Calu3 (cell line): ENCODE measurements at places on chromosomes 1 and 21. TPM values are rescaled to one million over a fixed set of nuclear protein-coding genes. Genes with fewer than 3 reads are reported as not detected.
A peak's percentile ranks its signal among the peaks of the same experiment; 100 is the strongest.

The GBP2 gene
- total RNA-seq = 29.7 and 37.8 TPM in 2 replicates

The IL24 gene
- not detected in 2 replicates for total RNA-seq

The WNT2B gene
- total RNA-seq = 5.8 and 6.7 TPM in 2 replicates

The C1QA gene
- total RNA-seq = not detected in 2 replicates

The MYBPH gene
- total RNA-seq = not detected in 2 replicates

The SFN gene
- 74.5 and 103 TPM in 2 replicates for total RNA-seq

GRCh38 chr1:19317126-19317910 lies 5.2 kb downstream of the SLC66A1 start:
- H3K36me3 ChIP-seq = peaks cover 13% of the 10 kb centered on the region
- no peak overlapping the region for H3K27ac ChIP-seq
- H3K4me1 ChIP-seq = peaks cover 16% of the 10 kb centered on the region
- no peak for DNase-seq
- H3K4me3 ChIP-seq = no peak overlapping the region
- no peaks in the 10 kb centered on the region for H3K27me3 ChIP-seq

- H3K4me3 ChIP-seq = no peak overlapping the region
- no peaks in the 10 kb centered on the region for H3K27me3 ChIP-seq
- H3K4me1 ChIP-seq = no peaks in the 10 kb centered on the region
- no peak for DNase-seq
- no peak overlapping the region for H3K27ac ChIP-seq
- H3K36me3 ChIP-seq = no peaks in the 10 kb centered on the region
Observed at GRCh38 chr1:247468481-247469140, 10.7 kb upstream of the OR2B11 start.

- no peak overlapping the region for H3K27ac ChIP-seq
- DNase-seq = no peak
- no peak overlapping the region for H3K4me3 ChIP-seq
- no peaks in the 10 kb centered on the region for H3K4me1 ChIP-seq
- H3K27me3 ChIP-seq = no peaks in the 10 kb centered on the region
Observed at GRCh38 chr1:43405219-43405875, 15.6 kb downstream of the SZT2 start.

GRCh38 chr1:28956038-28956464 lies 41.7 kb downstream of the EPB41 start:
- H3K4me1 ChIP-seq = no peaks in the 10 kb centered on the region
- H3K4me3 ChIP-seq = no peak overlapping the region

- no peak overlapping the region for H3K4me3 ChIP-seq
- no peak for DNase-seq
- H3K27me3 ChIP-seq = peaks cover 46% of the 10 kb centered on the region
Observed at GRCh38 chr1:7468248-7468647, 302.8 kb upstream of the VAMP3 start.

DNA sequence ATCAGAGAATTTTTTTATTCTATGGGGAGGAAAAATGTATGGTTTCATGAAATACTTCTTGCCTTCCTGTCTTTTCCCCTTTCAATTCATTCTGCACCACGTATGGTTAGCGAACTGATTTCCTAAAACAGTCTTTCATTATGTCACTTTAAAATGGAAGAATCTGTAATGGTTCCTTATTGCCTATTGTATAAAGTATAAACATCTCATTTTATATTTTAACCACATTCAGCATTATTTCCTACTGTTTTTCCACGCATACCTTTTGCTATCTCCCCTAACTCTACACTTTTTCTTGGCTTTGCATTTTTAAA lies 232.3 kb upstream of the B3GALT2 start:
- H3K27me3 ChIP-seq = no peaks in the 10 kb centered on the region
- H3K4me1 ChIP-seq = peaks cover 34% of the 10 kb centered on the region
- peak overlapping the region; percentile 54 for H3K4me3 ChIP-seq
- DNase-seq = no peak
- no peaks in the 10 kb centered on the region for H3K36me3 ChIP-seq

DNA sequence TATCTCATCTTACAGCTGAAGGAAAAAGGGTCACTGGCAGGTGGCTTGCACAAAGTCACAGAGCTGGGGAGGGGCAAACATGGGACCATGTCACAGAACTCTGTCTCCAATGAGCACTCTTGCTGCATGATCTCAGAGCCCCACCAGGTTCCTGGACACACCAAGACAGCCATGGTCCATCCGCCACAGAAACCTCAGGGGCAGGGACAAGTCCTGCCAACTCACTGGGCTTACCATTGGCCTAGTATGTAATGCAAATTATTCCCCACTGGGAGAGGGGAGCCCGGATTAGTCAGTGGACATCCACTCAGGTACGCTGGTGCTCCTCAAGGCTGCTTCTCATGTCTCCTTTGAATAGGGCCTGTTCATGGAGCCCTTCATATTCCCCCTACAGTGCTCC lies 14.2 kb downstream of the S100A7A start:
- no peaks in the 10 kb centered on the region for H3K4me1 ChIP-seq
- DNase-seq = no peak
- no peak overlapping the region for H3K4me3 ChIP-seq
- H3K27me3 ChIP-seq = peaks cover 100% of the 10 kb centered on the region
- H3K27ac ChIP-seq = no peak overlapping the region
- H3K36me3 ChIP-seq = no peaks in the 10 kb centered on the region

- H3K4me3 ChIP-seq = no peak overlapping the region
- H3K27me3 ChIP-seq = no peaks in the 10 kb centered on the region
- no peak overlapping the region for H3K27ac ChIP-seq
- H3K36me3 ChIP-seq = no peaks in the 10 kb centered on the region
Observed at GRCh38 chr1:247376659-247377058, 39.3 kb upstream of the NLRP3 start.

GRCh38 chr1:40226192-40226591 lies 21.5 kb upstream of the TMCO2 start:
- DNase-seq = no peak
- no peak overlapping the region for H3K27ac ChIP-seq
- H3K4me3 ChIP-seq = no peak overlapping the region

DNA sequence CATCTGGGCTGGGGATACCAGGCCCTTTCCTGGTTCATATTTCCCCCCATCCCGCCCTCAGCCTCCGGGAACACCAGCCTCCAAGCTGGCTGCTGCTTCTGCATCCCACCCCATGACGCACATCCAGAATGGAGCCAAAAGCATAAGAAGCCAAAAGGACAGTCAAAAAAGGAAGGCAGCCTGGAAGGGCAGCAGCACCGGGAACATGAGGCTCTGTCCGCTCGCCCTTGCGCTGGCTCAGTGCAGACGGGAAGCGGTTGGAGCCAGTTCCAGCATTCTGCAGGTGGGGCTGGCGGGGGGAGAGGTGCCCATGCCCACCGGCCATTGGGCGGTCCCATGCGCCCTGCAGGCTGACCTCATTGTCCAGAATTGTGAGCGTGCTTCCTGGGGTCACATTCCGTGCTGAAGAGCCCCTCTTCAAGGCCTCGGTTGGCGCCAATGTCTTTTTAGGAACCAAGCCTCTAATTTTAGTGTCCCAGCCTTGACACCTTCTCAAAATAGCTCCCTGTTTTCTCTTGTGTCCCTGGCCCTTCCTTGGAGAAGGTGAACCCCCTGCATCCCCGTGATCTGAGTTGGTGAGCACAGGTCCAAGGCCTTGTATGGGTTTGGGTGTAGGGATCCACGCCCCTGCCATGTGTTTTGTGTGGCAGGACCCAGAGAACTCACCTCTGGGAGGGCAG lies 28.4 kb upstream of the NPPB start:
- no peaks in the 10 kb centered on the region for H3K36me3 ChIP-seq
- H3K27me3 ChIP-seq = peaks cover 27% of the 10 kb centered on the region
- no peak overlapping the region for H3K27ac ChIP-seq
- no peaks in the 10 kb centered on the region for H3K4me1 ChIP-seq

DNA sequence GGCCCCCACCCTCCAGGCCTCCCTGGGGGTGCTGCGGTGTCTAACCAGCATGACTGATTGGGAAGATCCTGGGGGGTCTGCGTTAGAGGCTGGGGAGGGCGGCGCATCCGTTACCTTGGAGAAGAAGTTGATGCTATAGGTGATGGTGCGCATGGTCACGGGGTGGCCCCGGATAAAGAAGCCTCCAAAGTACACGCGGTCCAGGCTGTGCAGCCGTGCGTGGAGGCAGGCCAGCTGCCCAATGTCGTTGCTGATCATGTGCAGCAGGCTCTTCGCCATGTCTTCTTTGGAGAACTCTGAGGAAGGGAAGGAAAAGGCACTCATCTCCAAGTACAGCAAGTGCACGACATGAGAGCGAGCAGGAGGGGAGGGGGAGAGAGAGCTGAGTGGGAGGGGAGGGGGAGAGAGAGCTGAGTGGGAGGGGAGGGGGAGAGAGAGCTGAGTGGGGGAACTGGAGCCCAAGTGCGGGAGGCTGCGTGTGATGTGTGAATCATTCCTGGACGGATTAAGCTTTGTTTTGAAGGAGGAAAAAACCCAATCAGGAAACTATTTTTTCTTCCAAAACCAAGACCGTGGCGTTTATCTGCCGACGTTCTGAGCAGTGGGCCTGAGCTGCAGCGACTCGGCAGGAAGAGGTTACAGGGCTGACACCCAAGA lies 7.2 kb downstream of the PANK4 start:
- no peak for DNase-seq
- H3K36me3 ChIP-seq = peaks cover 31% of the 10 kb centered on the region
- H3K4me3 ChIP-seq = no peak overlapping the region
- H3K27ac ChIP-seq = no peak overlapping the region

- no peak overlapping the region for H3K27ac ChIP-seq
- no peak for DNase-seq
- peak overlapping the region; percentile 22 for H3K4me3 ChIP-seq
- H3K4me1 ChIP-seq = peaks cover 18% of the 10 kb centered on the region
- no peaks in the 10 kb centered on the region for H3K36me3 ChIP-seq
- H3K27me3 ChIP-seq = no peaks in the 10 kb centered on the region
Observed at GRCh38 chr1:165633614-165634013, 2.6 kb downstream of the MGST3 start.

- H3K4me3 ChIP-seq = no peak overlapping the region
- H3K4me1 ChIP-seq = peaks cover 29% of the 10 kb centered on the region
- peaks cover 19% of the 10 kb centered on the region for H3K36me3 ChIP-seq
- H3K27me3 ChIP-seq = no peaks in the 10 kb centered on the region
- peak overlapping the region; percentile 92 for H3K27ac ChIP-seq
- no peak for DNase-seq
Observed at GRCh38 chr1:66562561-66562960, 28.6 kb downstream of the SGIP1 start.

GRCh38 chr1:82226186-82226505 lies 425.4 kb downstream of the ADGRL2 start:
- H3K27me3 ChIP-seq = no peaks in the 10 kb centered on the region
- no peak for DNase-seq
- no peak overlapping the region for H3K27ac ChIP-seq
- H3K4me3 ChIP-seq = no peak overlapping the region
- peaks cover 27% of the 10 kb centered on the region for H3K4me1 ChIP-seq

GRCh38 chr21:15029077-15029476 lies 35.7 kb downstream of the NRIP1 start:
- DNase-seq = no peak
- H3K36me3 ChIP-seq = peaks cover 13% of the 10 kb centered on the region
- no peaks in the 10 kb centered on the region for H3K27me3 ChIP-seq

GRCh38 chr21:17693801-17694200 lies 81.1 kb upstream of the BTG3 start:
- no peak overlapping the region for H3K27ac ChIP-seq
- no peaks in the 10 kb centered on the region for H3K27me3 ChIP-seq
- peaks cover 15% of the 10 kb centered on the region for H3K4me1 ChIP-seq
- H3K4me3 ChIP-seq = no peak overlapping the region
- peaks cover 5% of the 10 kb centered on the region for H3K36me3 ChIP-seq

DNA sequence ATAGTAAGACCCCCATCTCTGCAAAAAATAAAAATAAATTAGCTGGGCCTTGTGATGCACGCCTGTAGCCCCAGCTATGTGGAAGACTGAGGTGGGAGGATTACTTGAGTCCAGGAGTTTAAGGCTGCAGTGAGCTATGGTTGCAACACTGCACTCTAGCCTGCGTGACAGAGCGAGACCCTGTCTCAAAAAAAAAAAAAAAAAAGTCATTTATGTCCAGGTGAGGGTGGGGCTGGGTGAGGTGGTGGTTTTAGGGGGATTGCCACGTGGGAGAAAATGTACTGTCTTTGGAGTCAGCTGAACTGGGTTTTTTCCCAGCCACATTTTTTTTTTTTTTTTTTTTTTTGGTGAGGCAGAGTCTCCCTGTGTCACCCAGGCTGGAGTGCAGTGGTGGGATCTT lies 6.7 kb downstream of the PIK3CD start:
- peaks cover 42% of the 10 kb centered on the region for H3K27me3 ChIP-seq
- no peaks in the 10 kb centered on the region for H3K4me1 ChIP-seq
- H3K27ac ChIP-seq = no peak overlapping the region
- no peaks in the 10 kb centered on the region for H3K36me3 ChIP-seq
- no peak for DNase-seq

DNA sequence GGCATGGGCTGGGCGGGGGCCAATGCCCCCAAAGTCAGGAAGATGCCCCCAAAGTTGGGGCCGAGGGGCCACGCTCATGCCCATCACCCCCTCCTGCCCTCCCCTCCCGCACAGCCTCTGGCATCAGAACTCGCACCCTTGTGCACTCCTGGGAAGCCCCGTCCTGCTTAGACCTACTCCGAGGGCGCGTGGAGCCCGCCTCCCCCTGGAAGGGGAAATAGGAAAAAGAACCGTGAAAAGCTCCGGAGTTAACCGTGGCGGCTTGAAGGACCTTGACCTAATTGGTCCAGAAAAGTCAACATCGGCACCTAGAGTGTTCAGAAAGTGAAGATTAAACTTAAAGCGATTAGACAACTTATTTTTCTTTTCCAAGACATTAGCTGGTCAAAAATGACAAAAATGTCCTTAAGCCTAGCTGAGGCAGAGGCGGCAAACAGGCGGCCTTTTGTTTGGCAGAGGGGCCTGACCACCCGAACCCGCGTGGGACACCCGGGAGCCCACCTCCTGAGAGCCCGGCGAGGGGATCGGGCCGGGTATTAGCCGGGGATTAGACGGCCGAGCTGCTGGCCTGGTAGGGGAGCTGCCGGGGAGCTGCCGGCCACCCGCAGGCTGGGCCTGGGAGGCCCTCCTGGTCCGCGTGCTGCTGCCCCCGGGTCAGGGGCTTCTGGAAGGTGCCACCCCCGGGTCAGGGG lies 65.5 kb downstream of the PRDM16 start:
- DNase-seq = no peak
- no peak overlapping the region for H3K27ac ChIP-seq
- H3K36me3 ChIP-seq = no peaks in the 10 kb centered on the region
- no peaks in the 10 kb centered on the region for H3K4me1 ChIP-seq
- H3K4me3 ChIP-seq = no peak overlapping the region

DNA sequence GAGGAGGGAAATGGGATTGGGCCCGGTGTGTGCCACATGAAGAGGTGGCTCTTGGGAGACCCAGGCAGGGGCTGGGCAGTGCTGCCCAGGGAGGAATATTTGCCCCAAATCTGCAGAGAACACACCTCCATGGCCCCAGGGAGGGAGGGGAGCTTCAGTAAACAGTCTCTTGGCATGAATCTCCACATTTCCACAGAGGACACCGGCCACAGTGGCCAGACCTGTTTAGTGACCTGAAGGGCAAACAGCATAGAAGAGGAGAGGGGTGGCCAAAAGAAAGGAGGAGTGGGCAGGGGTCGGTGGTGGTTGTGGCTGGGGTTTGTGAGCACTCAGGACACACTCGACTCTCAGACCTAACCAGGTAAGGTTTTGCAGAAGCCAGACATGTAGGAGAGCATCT lies 54.0 kb upstream of the IFFO2 start:
- peak overlapping the region; percentile 44 for H3K4me3 ChIP-seq
- peaks cover 77% of the 10 kb centered on the region for H3K4me1 ChIP-seq
- peaks cover 23% of the 10 kb centered on the region for H3K36me3 ChIP-seq
- H3K27me3 ChIP-seq = no peaks in the 10 kb centered on the region
- DNase-seq = peak; percentile 51

- H3K36me3 ChIP-seq = no peaks in the 10 kb centered on the region
- no peak for DNase-seq
- H3K27ac ChIP-seq = no peak overlapping the region
- H3K4me1 ChIP-seq = peaks cover 10% of the 10 kb centered on the region
Observed at GRCh38 chr1:95035536-95035935, 37.2 kb downstream of the ALG14 start.

GRCh38 chr21:33196941-33197374 lies 32.8 kb upstream of the IFNAR2 start:
- H3K27me3 ChIP-seq = no peaks in the 10 kb centered on the region
- no peaks in the 10 kb centered on the region for H3K4me1 ChIP-seq
- H3K4me3 ChIP-seq = no peak overlapping the region
- no peak overlapping the region for H3K27ac ChIP-seq
- no peaks in the 10 kb centered on the region for H3K36me3 ChIP-seq
- peak; percentile 58 for DNase-seq
